ENCODE measurements at places on chromosomes 2 and 18. TPM values are rescaled to one million over a fixed set of nuclear protein-coding genes. Genes with fewer than 3 reads are reported as not detected.

The EVX2 gene
- total RNA-seq, result not detected

The KCNG2 gene
- total RNA-seq, result not detected

The DSEL gene
- total RNA-seq, result 1.6 TPM

The ECEL1 gene
- total RNA-seq, result not detected

The ANKRD12 gene
- total RNA-seq, result 5.8 TPM

The ACOXL gene
- not detected for total RNA-seq

The SCN1A gene
- not detected for total RNA-seq

The DYSF gene
- 1.3 TPM for total RNA-seq

The TUBA4B gene
- not detected for total RNA-seq

The UGT1A9 gene
- total RNA-seq, result not detected

The PROM2 gene
- 5.9 TPM for total RNA-seq

The TUBA3D gene
- total RNA-seq, result not detected

The GALNT14 gene
- total RNA-seq, result 34.3 TPM

The CACNB4 gene
- 0.08 TPM for total RNA-seq

Measured in hair follicular keratinocyte (primary cell).